ENCODE measurements at places on chromosomes 2 and 18.

DNA sequence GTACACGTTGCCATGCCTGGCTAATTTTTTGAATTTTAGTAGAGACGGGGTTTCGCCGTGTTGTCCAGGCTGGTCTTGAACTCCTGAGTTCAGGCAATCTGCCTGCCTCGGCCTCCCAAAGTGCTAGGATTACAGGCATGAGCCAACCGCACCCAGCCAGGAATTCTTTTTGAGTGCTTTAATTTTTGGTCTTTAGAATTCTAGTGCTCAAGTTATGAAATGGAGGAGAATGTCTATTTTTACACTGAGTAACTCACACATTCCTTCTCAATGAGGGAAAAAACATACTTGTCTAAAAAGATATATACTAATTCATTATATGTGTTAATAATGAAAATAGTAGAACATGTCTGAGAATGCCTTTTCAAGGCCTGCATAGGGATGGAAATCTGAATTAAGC is 8.5 kb downstream of the ZNF396 start:
- DNase-seq, result no peak

DNA sequence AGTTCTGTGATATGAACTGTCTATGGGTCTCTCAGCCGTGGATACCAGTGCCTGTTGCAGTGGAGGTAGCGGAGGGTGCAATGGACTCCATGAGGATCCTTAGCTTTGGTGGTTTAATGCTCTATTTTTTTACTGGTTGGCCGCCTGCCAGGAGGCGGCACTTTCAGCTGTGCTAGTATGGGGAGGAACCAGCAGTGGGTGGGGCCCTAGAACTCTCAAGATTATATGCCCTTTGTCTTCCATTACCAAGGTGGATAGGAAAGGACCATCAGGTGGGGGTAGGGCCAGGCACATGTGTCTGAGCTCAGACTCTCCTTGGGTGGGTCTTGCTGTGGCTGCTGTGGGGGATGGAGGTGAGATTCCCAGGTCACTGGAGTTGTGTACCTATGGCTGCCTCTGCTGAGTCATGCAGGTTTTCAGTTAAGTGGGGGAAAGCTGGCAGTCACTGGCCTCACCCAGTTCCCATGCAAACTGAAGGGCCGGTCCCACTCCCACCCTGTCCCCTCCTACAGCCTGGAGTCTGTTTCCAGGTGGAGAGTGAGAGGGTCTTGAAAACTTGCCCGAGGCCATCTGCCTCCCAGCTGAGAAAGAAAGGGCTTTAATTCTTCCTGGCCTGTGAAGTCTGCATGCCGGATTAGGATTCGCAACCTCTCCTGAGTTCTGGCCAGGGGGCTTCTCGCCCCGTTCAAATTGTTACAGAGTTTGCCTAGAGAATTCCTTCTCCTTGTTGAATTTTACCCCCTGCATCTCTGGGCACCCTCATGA is 14.5 kb downstream of the KCNS3 start:
- DNase-seq, result no peak

DNA sequence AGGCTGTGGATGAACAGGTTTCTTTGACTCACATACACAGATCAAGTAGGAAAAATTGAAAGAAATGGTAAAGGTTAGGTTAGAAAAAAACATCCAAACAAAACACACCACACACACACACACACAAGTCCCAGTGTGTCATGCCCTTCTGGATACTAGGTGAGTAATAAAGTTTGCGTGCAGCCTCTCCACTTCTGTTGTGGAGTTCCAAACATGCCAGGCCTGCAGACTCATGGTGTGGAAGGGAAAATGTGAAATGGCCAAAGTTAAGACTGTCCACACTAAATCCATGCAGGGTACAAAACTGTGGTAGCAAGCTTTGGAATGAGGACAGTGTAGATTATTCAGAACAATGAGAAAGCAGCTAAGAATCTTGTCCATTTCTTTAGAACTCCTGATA is 114.6 kb downstream of the IKZF2 start:
- DNase-seq, result no peak

DNA sequence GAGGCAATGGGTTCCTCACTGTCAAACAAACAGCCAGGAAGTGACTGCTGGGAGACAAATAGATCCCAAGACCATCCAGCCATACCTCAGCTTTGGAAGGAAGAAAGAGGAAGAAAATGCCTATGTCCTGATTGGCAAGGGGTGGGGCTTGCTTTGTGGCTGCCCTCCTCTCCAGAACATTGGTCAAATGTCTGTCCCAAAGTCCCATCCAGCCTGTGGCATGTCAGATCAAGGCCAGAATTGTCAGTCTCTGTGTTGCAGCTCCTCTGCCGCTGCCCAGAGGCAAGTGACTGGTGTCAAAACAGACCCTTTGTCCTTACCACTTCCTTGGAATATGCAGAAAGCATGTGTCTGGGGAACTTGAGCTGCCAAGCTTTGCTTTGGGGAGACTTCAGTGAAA is 63.0 kb upstream of the SMAD2 start:
- no peak for DNase-seq

DNA sequence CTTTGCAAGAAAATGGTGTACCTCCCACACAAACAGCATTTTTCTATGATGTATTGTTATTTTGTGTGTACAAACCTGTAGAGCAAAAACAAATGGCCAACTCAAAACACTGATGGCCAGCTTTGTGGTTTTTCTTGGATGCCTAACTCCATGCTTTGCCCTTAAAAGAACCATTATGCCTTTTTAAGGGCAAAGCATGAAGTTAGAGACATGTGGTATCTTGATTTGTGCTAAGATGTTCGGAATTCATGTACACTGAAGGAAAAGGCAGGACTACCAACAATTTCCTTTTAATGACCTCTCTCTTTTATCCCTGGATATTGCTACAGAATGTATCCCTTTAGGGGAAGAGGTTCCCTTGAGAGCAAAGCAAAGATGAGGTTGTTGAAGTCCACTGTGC is 273.6 kb downstream of the SCG2 start:
- no peak for DNase-seq

DNA sequence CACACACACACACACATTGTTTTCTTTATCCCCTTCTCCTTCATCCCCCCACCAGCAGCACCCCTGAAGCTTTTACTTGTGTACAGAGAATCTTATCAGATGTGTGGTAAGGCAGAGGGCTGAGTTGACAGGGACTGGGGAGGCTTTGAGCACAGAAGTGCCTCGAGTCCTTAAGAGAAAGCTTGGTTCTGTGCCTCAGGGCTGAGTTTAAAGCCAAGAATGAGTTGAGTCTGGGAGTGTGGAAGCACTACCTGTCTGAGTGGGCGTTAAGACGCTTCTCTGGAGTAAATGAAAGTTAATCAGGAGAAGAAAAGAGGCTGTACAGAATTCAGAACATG is 2.7 kb downstream of the ID2 start:
- DNase-seq, result peak; percentile 60

GRCh38 chr2:204575463-204575862 is 30.2 kb downstream of the PARD3B start:
- no peak for DNase-seq

DNA sequence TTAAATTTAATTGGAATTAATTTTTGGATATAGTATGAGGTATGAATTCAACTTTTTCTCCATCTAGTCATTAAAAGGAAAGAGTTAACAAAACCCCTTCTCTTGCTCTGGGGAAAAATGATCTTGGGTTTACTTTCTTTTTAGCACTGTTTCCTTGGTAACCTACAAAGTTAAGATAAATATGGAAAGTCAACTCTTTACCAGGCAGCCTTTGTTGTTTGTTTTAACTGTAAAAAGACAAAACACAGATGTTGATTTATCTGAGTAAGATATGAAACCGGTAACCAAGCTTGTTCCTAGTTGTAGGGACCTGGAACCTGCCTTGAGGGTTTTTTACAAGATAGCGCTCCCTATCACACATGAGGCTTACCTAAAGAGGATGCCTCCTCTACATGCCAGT is 10.1 kb upstream of the SANBR start:
- DNase-seq, result peak; percentile 7

GRCh38 chr2:236309669-236310029 is 45.4 kb upstream of the ASB18 start:
- DNase-seq, result no peak

DNA sequence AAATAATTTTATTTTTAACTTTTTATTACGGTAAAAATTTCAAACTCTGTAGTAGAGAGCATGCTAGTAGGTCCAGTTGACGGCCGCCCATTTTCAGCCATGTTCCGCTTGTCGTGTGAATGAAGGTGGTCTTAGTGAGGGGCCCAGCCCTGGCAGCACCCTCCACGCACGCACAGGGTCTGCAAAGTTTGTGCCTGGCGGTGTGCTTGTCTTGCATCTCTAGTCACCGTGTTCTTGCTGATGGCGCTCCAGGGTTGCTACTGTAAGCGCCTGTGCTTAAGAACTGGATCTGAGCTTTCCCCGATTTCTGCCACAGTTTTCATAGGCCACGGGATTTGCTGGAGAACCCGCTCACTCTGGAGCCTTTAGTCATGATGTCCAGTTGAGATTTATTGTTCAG is 28.9 kb downstream of the LDLRAD4 start:
- DNase-seq, result no peak

DNA sequence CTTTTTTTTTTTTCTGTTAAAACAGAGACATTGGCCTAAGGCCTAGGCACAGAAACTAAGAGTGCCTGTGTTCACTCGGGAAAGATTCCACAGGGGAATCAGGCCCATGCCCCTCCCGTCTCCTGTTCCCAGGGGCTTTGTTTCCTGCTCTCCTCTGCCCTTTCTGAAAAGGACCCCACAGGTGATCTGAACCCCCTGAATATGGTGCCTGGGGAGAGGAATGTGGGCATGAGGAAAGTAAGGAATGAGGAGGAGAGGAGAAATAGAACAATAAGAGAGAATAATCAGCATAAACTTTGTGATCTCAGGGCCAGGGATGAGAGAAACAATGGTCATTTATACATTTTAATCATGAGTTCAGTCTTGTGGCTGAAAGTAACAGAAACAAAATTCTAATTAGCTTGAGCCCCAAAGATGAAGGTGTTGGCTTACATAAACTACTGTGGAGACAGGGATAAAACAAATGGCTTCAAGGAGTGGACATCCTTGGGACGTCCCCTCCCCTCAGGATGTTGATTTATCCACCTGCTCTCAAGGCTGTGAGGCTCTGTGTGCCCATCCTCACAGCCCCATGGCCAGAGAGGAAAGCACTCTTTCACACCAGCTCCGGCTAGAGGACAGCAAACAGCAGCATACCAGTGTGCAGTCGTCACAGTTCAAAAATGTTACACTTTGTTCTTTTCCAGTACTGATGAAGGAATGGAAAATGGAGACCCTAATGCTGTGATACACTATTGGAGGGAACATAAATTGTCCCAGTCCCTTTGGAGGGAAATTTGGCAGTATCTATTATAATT is 46.4 kb upstream of the MRPL33 start:
- DNase-seq, result peak; percentile 52

DNA sequence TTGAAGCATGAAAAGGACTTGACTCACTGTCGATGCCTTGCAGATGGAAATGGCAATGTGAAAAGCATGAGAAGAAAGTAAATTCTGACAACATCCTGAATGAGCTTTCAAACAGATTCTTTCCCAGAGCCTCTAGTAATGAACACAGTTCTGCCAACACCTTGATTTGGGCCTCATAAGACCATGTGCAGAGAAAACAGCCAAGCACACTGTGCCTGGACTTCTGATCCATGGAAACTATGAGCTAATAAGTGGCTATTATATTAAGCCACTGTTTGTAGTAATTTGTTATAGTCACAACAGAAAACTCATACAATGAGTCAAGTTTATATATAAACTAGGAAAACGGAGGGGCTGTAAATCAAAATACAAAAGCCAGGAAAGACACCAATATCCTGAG is 477.3 kb downstream of the MBD2 start:
- no peak for DNase-seq

- DNase-seq, result no peak
Measured at GRCh38 chr18:7957297-7957696, 390.2 kb downstream of the PTPRM start.

DNA sequence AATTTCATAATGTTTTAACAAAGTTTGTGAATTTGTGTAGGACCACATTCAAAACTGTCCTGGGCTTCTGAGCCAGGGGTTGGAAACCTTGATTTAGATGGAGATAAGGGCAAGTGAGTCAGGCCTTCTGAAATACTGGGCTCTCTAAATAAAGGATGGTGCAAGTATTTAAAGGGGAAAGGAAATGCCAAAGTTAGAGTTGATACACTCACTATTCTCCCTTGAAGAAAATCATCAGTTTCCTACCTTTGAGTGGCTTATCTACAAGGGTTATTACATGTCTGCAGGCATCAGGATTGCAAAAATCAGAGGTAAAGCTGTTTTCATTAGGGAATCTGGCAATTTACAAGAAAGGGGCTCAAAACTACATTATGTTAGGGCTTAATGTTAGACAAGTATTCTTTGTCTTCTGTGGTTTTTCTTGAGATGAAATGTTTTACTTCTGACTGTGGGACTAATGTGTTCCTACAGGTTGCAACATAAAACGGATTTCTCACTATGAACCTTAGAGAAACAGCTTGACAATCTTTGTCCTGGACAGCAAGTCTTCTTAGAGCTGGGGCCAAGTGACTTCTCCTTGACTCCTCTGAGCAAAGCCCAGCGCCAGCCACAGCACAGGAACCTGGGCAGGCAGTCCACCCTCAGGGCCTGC is 31.1 kb downstream of the RNU4ATAC start:
- DNase-seq, result no peak

GRCh38 chr2:11145350-11145749 is 9.9 kb upstream of the SLC66A3 start:
- DNase-seq, result no peak

- no peak for DNase-seq
Measured at GRCh38 chr2:113080134-113080533, 12.4 kb downstream of the IL1F10 start.

GRCh38 chr2:148627224-148627623 is 17.3 kb upstream of the EPC2 start:
- DNase-seq, result no peak

GRCh38 chr2:207311316-207312005 is 145.7 kb upstream of the KLF7 start:
- DNase-seq, result peak; percentile 11

- no peak for DNase-seq
Measured at GRCh38 chr18:56162311-56163265, 475.8 kb downstream of the TXNL1 start.

DNA sequence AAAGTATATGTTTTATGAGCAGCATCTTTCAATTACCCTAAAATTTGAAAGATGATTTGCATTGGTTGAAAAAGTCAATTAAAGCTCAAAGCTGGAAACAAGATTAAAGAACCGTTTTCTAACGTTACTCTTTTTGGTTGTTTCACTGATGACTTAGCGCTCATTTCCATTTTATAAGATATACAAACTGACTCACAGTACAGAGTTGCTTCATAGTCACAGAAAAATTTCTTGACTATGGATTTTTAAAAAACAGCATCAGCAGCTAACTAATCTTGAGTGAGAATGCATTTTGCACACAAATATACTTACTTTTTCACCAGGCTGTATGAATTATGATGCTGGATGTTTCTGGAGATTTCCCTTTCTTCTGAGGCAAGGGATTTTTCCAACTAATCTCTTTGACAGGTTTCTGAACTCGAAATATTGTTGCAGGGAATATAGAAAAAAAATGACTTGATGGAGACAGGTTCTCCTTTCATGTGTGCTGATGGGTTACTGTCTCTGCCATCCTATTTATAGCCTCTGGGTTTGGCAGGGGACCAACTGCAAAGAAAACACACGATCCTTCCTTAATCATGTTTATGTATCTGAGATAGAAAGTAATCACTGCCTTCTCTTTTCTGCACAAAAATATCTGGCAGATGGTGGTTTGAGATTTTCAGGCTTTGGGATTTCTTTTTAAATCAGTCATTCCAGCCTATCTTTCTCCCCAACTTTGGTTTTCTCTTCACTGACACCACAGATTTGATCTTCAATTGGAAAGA is 129.4 kb upstream of the DAPL1 start:
- no peak for DNase-seq
